Pons (tissue), 1 donor: ENCODE measurements at places on chromosomes 6 and 20.

DNA sequence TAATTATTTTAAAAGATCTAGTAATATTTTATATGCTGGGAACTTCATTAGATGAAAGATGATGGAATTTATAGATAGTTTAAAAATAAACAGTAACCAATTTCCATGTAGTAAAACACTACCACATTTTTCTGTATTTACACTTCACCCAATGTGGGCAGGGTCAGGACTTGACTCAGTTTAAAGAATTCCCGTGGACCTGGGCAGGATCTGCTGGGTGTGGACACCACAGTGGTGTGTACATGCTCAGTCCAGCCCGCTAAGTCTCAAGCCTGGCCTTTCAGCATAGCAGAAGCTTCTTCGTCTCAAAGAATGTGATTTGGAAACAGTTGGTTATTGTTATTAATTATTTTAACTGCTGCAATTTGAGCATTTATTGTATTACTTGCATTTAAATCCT lies 364.2 kb downstream of the SYNE1 start:
- DNase-seq = no peak

GRCh38 chr6:63121166-63121565 lies 90.1 kb upstream of the FKBP1C start:
- no peak for DNase-seq

DNA sequence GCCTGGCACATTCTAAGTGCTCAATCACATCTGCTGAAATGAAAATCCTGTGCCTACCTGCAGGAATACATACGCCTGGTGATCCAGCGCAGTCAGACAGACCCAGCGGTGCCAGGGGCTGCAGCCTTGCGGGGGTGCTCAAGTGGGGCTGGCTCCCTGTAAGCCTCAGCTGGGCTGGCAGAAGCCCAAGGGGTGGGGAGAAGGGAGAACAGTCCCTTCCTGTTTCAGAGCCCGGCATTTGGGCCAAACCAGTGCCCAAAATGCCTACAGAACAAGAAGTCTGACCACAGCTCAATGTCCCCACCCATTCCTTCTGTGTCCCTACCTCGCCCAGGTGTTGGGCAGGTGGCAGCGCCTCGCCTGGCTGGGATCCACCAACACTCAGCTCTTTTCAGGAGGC lies 22.6 kb downstream of the KCNK15 start:
- no peak for DNase-seq

DNA sequence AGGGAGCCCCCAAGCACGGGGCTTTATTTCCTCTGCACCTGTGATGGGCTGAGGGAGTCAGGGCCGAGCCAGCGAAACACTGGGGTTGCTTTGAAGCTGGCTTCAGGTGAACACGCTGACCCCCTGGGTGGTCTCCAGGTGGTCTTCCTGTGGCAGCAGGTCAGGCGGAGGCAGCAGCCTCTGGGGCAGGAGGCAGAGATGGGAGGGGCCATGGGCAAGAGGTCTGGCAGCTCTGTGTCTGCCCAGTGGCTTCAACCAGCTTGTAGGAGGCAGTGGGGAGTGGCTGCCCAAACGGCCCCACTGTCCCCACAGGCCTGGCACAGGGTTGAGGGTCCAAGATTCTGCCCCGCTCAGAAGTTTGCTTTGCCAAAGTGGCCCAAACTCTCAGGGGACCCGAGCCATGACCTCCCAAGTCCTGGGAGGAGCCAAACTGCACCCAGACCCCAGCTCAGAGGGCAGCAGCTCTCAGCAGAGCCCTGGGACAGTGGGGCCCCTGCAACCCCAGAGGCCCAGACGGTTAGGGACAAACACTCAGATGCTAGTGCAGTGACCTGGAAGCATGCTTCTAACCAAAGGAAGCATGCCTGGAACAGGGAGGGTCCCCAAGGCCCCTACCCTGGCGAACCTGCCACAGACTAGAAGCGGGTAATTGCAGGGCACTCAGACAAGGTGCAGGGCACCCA lies 15.3 kb downstream of the NTSR1 start:
- DNase-seq = no peak

DNA sequence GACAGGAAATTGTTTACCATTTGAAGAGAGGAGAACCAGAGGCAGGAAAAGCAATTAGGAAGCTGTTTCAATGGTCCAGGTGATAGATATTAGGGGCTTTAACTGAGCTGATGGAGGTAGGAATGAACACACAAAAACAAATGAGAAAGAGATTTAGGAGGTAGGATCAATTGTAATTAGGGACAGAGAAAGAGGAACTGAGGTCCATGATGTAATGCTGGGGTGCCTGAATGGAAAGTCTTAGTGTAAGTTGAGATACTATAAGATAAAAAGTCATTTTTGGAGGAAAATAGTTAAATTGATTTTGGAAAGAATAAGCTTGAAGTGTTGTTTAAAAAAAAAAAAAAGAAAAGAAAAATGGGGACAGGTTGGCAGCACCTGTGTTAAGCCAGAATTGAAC lies 58.5 kb upstream of the B3GAT2 start:
- no peak for DNase-seq

GRCh38 chr6:12969966-12970365 lies 253.4 kb downstream of the PHACTR1 start:
- DNase-seq = no peak

- DNase-seq = peak; percentile 63
Measured at GRCh38 chr6:33344701-33345697, 27.5 kb upstream of the ZBTB22 start.

- DNase-seq = no peak
Measured at GRCh38 chr6:10248378-10248843, 166.5 kb downstream of the TFAP2A start.

- DNase-seq = peak; percentile 77
Measured at GRCh38 chr6:17986656-17987446, 584 bp downstream of the KIF13A start.

GRCh38 chr20:44083220-44083933 lies 103.6 kb downstream of the JPH2 start:
- DNase-seq = no peak

GRCh38 chr20:9397928-9398327 lies 116.5 kb upstream of the LAMP5 start:
- peak; percentile 85 for DNase-seq

DNA sequence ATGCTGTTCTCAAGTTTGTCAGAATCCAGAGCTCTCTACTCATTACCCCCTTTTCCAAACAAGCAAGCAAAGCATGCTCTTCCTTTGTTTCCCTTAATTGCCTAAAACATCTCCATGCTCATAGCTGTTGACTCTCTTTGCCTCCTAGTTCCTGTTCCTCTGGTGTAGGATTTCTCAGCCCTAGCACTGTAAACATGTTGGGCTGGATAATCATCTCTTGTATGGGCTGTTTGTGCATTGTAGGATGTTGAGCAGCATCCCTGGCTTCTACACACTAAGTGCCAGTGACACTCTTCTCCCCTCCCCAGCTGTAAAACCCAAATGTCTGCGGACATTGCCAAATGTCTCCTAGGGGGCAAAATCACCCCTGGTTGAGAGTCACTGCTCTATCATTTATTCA lies 14.0 kb downstream of the PPARD start:
- DNase-seq = peak; percentile 74

GRCh38 chr20:46550461-46550860 lies at the start of gene OCSTAMP:
TSS of gene OCSTAMP (minus strand) at chr20:46550654. CDS start at chr20:46550560, 94 bp downstream.
- DNase-seq = no peak

DNA sequence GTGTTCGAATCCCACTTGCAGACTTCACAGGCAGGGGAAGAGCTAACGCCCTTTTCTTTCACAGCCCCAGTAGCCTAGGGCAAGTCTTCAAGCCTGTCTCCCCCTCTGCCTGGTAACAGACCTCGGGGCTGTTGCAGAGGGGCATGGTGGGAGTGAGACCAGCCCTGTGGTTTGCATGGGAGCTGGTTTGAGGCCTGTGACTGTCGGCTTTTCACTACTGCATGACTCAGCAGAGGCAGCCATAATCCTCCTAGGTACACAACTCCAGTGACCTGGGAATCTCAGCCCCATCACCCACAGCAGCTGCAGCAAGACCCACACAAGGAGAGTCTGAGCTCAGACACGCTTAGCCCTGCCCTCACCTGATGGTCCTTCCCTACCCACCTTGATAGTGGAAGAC lies 55.3 kb upstream of the POPDC3 start:
- no peak for DNase-seq

- DNase-seq = no peak
Measured at GRCh38 chr6:77786935-77787629, 134.2 kb downstream of the MEI4 start.

DNA sequence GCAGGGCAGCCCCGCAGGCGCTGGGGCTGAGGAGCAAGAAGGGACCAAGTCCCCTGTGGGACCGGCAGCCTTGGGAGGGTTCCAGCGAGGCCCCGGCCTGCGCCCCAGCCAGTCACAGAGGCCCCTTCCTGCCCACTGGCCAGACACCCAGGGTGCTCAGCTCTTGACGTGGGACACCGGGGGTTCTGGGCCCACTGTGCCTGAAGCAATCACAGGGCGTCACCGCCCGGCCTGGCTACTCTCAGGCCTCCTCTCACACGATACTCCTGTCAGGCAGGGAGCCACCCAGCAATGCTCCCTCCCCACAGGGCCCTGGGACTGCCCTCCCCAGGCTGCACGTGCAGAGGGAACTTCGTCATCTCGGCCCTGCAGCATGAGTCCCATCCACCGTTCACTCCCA lies 14.5 kb downstream of the TAF4 start:
- DNase-seq = no peak
